Stimulated activated CD4-positive, alpha-beta T cell treated with anti-CD3 and anti-CD28 coated beads, TNF-alpha, amount 100 ng/mL, for 24 hours (primary cell): ENCODE measurements at places on chromosomes 12 and 14.

DNA sequence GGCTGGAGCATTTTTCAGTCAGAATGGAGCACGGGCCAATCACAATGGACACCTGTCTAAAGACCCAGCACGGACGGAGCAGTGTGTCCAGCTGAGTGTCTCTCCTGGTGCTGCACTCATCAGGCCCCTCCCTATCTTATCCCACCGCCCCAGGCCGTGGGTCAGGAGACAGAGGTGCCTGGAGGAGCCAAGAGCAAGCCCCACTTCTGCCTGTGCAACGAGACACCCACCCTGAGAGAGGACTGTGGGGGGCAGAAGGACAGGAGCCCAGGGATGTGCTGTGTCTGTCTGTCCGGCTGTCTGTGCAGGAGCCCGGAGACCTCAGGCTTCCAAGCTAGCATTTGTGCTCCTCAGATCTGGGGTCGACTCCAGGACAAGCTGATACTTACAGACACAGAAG lies 69.6 kb upstream of the SFSWAP start:
- no peak for DNase-seq

- DNase-seq = no peak
Observed at GRCh38 chr12:54306925-54307741, 6.3 kb upstream of the NFE2 start.

- no peak for DNase-seq
Observed at GRCh38 chr14:77296155-77296554, 24.5 kb downstream of the POMT2 start.

DNA sequence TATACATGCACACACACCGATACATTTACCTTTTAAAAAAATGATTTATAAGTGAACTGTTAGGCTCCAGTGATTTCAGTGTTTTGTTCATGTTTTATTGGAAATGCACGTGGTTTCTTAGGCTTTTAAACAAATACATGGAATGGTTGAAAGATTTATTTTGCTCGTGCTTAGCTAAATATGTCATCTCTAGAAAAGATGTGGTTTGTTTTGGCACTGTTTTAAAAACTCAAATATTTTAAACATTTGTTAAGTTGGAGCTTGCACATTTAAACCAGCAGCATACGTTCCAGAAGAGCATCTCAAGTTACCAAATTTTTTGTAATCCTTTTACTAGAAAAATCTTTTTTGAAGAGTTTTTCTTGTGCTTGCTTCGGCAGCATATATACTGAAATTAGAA lies 44.5 kb downstream of the FOXA1 start:
- DNase-seq = no peak

DNA sequence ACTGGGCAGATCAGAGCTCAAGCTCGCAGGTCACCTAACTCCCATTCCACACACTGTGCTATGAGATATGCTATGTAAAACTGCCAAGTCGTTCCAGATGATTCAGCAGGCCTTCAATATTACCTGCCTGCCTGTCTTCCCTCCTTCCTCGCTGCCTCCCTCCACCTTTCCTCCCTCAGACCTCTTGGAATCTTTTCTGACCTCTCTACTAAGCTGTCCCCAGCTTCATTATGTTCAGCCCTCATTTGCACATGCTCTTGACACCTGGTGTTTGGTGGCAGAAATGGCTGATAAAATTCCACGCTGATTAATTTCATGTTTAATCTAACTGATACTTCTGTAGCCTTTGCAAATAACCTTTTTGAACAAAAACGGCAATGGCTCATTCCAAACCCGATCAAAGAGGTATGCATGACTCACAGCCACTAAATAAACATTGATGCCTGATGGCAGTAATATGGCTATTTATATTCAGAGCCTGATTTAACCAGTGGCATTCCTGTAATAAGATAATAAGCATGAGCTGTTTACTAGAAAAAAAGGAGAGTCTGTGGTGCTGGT lies 130.8 kb upstream of the EGLN3 start:
- DNase-seq = no peak

GRCh38 chr12:60020068-60020467 lies 424.2 kb downstream of the SLC16A7 start:
- no peak for DNase-seq
